ENCODE measurements at places on chromosomes 13 and 19.

DNA sequence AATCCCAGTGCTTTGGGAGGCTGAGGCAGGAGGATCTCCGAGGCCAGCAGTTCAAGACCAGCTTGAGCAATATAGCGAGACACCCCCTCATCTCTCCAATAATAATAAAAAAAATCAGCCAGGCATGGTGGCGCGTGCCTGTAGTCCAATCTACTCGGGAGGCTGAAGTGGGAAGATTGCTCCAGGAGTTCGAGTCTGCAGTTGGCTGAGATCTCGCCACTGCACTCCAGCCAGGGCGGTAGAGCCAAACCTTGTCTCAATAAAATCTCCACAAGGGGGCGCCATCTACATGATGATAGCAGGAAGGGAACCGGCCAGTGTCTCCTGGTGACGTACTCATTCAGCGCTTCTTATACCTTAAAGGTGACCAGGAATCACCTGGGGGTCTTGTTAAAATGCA lies 13.6 kb upstream of the C5AR1 start:
- DNase-seq: peak; percentile 74

- no peak for DNase-seq
Observed at GRCh38 chr19:17615889-17616685, 60.6 kb downstream of the COLGALT1 start.

DNA sequence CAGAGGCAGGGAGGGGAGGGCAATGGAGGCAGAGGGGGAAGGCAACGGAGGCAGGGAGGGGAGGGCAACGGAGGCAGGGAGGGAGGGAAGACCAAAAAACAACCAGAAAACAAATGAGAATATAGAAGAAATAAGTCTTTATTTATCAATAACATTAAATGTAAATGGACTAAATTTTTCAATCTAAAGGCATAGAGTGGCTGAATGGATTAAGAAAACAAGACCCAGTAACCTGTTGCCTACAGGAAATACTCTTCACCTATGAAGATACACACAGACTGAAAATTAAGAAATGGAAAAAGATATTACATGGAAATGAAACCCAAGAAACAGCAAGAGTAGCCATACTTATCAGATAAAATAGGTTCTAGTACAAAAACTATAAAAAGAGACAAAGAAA lies 536.3 kb downstream of the TBC1D4 start:
- DNase-seq: no peak

DNA sequence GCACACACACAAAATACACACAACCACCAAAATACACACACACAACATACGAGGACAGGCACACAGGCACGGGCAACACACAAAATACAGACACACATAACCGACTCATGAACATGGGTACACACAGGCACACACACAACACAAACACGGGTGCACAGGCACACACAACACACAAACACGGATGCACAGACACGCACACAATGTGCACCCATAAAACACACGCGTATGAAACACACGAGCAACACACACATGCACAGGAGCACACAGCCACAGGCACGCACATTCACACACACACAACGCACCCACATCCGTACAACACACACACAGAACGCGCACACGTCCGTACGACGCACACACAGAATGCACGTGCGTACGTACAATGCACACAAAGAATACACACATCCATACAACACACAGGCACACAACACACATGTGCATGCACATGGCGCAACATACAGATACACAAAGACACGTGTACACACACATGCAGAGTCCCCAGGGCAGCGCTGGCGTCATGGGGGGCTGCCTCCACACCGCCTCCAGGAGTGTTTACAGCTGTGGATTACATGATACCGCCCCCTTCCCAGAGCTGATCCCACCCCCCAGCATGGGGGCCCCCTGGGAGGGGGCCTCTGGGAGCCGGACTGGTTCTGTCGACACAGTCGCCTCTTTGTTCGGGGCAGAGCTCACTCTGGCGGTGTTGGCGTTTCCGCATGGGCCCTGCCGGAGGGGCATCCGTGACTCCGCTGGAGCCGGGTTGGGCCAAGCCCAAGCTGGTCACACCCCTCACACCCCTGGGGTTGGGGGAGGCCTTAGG lies 2.9 kb downstream of the SBNO2 start:
- no peak for DNase-seq

GRCh38 chr13:40082639-40083038 lies 427.2 kb downstream of the COG6 start:
- DNase-seq: no peak

- DNase-seq: no peak
Observed at GRCh38 chr13:24627090-24627714, 53.0 kb upstream of the ATP12A start.

GRCh38 chr19:51735759-51736449 lies 12.1 kb upstream of the HAS1 start:
- DNase-seq: no peak

DNA sequence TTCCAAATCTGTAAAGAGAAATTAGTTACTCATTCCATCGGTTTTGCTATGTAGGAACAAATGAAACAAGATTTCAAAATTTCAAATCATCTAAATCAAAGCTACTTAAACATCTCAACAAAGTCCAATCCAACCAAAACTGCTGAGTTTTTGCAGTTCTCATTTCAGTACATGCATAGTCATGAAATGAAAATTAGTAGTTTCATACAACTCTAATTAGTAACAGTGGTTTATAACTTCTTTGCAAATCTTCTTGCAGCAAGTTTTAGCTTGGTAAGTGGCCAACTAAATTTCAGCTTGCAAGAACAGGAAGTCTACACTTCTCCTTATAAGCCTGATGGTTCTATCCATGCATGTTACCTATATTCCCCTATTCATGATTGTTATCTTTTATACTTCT lies 75.6 kb downstream of the SPRY2 start:
- no peak for DNase-seq

DNA sequence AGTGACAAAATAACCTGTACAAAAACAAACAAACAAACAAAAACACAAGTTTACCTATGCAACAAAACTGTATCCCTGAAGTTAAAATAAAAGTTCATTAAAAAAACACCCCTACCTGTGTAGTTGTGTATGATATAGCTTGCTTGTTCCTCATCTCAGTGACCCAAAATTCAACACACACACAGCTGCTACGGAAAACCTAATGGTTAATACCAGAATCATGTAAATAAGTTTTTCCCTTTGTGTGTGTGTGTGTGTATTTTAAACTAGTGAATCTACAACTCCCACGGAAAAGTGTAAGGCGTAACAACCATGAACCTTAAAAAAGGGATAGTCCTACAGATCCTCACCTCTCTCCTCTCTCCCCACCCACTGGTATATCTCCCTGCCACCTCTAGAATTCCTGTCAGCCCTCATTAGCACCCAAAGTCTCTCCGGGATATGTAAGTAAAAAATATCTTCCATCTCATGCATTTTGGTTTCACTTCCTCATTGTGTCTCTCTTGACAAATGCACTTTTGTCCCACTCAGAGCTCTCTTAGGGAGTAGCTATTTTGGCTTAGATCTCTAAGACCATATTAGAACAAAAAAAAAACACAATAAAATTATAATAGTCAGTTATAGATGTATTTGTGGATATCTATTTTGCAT lies 2236.5 kb downstream of the PCDH9 start:
- DNase-seq: no peak

GRCh38 chr19:49347835-49348234 lies 12.6 kb downstream of the CD37 start:
- DNase-seq: no peak

- DNase-seq: no peak
Observed at GRCh38 chr13:49840266-49840665, 47.8 kb upstream of the KPNA3 start.

GRCh38 chr13:111165241-111166010 lies 50.3 kb downstream of the ARHGEF7 start:
- peak; percentile 83 for DNase-seq

GRCh38 chr13:105452895-105453294 lies 1082.6 kb downstream of the EFNB2 start:
- no peak for DNase-seq

DNA sequence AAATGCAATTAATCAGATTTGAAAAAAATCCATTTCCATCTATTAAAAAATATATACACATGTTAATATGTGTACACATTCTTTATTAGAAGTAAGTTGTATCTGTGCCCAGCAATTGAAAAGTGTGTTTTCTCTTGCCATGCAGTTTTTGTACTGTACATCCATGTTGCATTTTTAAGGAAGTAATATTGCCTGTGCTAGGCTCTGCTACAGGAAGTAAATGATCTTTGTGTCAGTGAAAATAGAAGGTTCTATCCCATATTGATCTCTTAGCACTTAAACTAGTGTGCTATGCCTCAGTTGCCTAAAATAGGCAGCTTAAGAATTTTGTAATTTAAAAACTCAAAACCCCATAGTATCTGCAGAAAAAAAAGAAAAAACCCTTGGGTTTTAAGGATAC lies 122.5 kb downstream of the CDK8 start:
- no peak for DNase-seq

DNA sequence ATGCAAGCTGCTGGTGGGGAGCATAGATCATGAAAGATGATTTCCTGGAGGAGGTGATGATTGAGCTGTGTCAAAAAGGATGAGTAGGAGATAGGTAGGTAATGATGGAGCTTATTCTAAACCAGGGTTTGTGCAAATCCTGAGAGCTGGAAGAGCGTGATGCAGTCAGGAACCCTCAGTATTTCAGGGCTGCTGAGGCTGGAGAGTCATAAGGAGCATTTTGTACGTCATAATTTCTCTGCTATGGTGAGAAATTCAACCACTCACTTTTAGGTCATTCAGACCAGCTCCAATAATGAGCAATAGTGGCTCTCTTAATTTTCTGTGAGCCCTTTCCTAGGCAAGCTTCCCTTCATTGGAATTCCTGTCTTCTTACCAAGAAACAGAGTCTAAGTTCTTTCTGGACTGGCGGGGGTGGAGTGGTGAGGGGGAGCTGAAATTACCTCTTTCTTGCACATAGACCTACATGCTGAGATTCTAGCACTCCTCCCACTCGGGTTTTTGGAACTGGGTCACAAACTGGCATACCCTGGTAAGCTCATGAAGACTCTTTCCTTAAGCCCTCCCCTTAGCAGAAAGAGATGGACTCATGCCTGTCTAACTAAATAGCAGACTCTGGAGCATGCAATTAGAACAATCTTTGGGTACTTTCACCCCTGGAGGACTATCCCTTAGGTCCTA lies 62.2 kb upstream of the MYCBP2 start:
- DNase-seq: no peak

DNA sequence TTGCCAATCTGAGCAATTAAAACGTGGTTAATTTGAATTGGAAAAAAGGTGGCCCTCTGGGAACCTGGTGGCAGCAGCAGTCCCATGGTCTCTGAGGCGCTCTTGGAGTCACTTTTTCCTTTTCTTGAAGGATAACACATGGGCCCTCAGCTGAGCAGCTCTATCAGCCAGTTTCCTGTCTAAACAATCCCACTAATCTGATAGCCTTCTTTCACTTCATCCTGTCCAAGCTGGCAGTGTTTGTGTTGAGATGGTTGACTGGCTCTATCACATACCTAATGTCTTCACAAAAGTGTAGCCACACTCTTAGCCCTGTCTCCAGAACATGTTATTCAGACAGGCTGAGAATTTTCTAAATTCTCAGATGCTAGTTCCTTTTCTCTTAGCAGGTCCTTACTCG lies 10.7 kb downstream of the MZT1 start:
- DNase-seq: no peak

DNA sequence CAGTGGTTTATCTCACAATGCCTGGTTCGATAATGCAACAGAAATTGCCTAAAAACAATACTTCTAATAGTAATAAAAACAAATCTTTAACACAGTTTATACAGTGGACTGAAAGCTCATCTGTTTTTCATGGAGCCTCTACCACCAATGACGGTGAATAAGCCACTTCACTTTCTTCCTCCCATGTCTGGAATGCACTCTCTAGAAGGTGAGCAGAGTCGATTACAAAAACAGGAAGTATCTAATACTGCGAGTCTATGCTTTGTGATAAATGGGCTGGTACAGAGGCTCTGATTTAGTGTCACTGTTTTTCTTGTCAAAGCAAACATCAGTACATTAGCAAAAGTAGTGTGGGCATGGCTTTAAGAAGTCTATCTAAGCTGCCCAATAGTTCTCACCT lies 1348.6 kb upstream of the SLC10A2 start:
- DNase-seq: no peak

DNA sequence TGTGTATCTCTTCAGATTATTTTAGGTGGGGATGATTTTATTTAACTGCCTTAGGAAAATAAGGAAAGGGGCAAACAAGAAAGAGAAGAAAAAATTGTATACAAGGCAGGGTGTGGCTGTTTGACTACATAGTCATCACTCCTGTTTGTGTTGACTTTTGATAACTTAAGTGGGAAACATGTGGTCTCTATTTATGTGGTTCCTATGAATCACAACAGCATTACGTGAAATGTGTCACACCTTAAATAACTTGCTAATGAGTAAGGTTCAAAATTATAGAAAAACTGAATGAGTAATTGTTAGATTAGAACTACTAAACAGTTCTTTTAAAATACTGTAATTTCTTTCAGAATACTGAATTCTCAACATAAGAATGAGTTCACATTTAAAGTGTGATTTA lies 69.3 kb downstream of the LMO7 start:
- DNase-seq: no peak

GRCh38 chr19:5867201-5868136 lies 2.9 kb downstream of the FUT5 start:
- DNase-seq: no peak

DNA sequence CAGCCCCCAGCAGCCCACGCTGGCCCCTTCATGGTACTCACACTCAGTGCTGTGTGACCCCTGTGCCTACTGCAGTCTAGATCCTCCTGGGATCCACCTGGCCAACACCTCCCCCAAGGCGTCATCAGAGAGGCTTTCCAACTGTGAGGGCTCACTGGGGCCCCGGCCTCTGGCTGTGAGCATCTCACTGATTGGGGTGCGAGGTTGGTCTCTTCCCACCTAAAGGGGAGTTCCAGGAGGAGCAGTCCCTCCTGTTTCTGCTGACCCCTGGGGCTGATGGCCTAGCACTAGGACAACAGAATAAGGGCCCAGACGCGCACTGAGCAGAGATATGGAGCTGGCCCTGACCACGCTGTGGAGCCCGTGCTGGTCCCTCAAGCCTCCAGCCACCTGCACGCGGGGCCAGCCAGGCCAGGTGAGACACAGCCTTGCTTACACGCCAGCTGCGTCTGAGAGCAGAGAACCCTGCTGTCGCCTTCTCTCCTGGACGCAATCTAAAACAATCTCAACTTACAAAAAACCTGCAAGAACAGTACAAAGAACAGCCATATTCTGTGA lies 32.2 kb downstream of the ELL start:
- DNase-seq: no peak

DNA sequence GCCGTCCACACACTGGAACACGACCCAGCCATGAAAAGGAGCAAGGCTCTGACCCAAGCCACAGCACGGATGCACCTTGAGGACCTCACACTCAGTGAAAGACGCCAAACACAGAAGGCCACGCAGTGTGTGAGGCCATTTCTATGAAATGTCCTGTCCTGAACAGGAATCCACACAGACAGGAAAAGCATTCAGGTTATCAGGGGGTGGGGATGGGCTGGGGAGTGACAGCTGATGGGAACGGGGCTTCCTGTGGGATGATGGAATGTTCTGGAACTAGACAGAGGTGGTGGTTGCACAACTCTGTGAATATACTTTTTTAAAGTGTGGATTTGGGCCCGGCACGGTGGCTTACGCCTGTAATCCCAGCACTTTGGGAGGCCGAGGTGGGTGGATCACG lies 30.6 kb downstream of the GPX4 start:
- no peak for DNase-seq

All from DMS79 (cell line).